Right ventricle myocardium superior (tissue), 1 donor: ENCODE measurements at places on chromosomes 16 and 17. TPM values are rescaled to one million over a fixed set of nuclear protein-coding genes. Genes with fewer than 3 reads are reported as not detected.

VMO1 gene
- 0.62 TPM for total RNA-seq

TIMP2 gene
- 114 TPM for total RNA-seq

MYL11 gene
- not detected for total RNA-seq

LRRC37A gene
- 1.3 TPM for total RNA-seq

KRTAP4-9 gene
- not detected for total RNA-seq

GRCh38 chr16:30434852-30435251 is 5.0 kb upstream of the DCTPP1 start:
- DNase-seq, result no peak
